ENCODE measurements at places on chromosomes 3 and 15.

DNA sequence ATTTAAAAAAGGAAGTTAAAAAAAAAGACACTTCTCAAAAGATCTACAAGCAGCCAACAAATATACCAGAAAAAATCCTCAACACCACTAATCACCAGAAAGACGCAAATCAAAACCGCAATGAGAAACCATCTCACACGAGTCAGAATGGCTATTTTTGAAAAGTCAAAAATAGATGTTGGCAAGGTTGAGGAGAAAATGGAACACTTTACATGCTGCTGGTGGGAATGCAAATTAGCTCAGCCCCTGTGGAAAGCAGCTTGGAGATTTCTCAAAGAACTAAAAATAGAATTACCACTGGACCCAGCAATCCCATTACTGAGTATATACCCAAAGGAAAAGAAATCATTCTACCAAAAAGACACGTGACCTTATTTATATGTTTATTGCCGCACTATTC is 574.7 kb upstream of the ADAMTS9 start:
- no peak for DNase-seq

GRCh38 chr15:56978898-56979662 is 60.6 kb downstream of the TCF12 start:
- DNase-seq, result no peak

DNA sequence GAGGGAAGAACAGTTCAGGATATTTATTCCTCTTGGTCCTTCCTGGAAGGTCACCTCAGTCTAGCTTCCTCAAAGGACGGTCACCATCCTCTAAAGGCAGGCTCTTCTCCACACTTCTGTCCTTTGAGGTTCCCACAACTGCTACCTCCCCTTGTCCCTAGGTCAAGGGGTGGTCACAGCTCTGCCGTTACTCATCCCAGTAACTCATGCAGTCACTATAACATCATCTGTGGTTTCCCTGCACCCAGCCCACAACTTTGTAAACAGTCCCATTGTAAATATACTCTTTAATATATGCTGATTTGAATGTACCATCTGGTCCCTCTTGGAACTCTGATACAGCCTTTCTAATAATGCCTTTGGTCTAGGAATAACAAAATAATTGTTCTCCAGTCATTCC is 887.4 kb downstream of the FHIT start:
- no peak for DNase-seq

- no peak for DNase-seq
Measured at GRCh38 chr3:98782824-98783500, 19.8 kb downstream of the ST3GAL6 start.

DNA sequence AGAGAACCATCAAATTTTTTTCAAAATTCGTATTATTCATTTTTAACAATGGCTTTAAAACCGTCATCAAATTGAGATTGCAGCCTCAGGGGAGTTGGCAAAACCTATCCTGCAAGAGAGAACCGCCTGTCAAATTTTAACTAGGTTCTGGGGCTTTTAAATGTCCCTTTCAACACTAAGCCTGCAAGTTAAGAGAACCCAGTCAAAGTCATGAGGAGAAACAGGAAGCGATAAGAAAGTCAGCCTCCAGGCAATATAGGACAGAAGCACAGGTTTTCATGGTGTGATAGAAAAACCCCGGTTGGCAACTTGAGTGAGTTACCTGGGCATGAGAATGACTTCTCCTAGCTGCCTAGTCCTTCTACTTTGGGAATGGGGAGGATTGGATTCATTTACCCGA is 59.8 kb downstream of the CPNE4 start:
- no peak for DNase-seq

DNA sequence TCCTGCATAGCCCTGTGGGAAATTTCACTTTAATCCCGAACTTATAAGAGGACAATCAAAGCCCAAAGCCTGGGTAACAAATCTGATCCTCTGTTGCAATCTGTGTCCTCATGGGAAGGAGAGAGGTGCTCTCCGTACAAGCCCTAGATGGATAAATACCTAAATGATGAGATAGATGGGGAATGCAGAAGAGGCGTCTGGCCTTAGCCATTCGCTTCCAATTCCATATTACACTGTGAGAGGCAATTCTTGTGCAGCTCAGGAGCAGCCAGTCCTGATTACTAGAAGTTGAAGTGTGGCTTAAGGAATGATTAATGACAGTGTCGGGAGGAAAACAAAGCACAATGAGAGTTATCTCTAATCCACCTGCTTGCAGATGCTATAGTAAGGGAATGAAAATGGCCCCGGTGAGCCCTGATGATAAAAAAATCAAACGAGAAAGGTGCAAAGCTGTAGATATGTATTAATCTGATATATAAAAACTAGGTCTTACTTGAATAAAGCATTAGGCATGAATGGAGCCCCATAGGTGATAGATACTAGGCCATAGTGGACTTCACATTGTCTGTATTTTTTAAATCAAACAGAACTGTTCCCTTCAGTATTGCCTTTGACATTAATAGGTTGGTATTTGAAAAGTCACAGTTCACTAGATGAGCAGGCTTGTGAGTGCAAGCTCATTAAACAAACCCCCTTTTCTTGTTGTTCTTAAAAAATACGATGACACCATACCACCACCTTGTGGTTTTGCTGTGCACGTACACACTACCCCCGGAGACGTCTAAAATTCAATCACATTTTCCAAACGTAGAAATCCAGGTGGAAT is 54.2 kb upstream of the TMCO5A start:
- no peak for DNase-seq

All from stimulated activated CD4-positive, alpha-beta T cell treated with anti-CD3 and anti-CD28 coated beads, TNF-alpha, amount 100 ng/mL, for 24 hours (primary cell).